ENCODE measurements at places on chromosomes 13 and 19.

- DNase-seq, result no peak
Measured at GRCh38 chr19:4832776-4833175, 1.3 kb upstream of the TICAM1 start.

- no peak for DNase-seq
Measured at GRCh38 chr13:42405665-42406390, 133.9 kb downstream of the AKAP11 start.

DNA sequence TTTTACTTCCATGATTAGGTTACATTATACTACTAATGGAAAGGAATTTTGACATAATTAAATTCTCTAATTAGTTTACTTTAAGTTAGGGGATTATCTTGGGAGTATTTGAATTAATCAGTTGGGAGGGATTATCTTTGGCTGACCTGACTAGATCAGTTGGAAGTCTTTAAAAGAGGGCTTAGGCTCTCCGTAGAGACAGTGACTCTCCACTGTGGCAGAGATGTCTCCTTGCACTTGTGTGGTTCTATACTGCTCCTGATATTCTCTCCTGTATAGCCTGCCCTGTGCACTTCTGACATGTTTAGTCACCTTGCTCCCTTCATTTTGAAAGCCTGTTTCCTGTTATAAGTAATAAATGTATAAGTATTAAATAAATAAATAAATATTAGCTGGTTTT is 1612.3 kb upstream of the PRR20A start:
- no peak for DNase-seq

- DNase-seq, result peak; percentile 20
Measured at GRCh38 chr19:11090997-11091702, 1.9 kb downstream of the LDLR start.

- no peak for DNase-seq
Measured at GRCh38 chr19:49690656-49691242, at the start of gene CPT1C. CPT1C (plus strand) TSS chr19:49691116; CDS start chr19:49692253, 1,137 bp downstream.

GRCh38 chr13:91358387-91358782 is 10.9 kb downstream of the MIR17HG start:
- peak; percentile 51 for DNase-seq

GRCh38 chr19:16303755-16304154 is 20.9 kb upstream of the KLF2 start:
- no peak for DNase-seq

- no peak for DNase-seq
Measured at GRCh38 chr13:26787961-26788360, 27.4 kb upstream of the GPR12 start.

GRCh38 chr13:71417205-71417604 is 449.8 kb downstream of the DACH1 start:
- no peak for DNase-seq

- DNase-seq, result no peak
Measured at GRCh38 chr19:35514282-35514809, 897 bp upstream of the DMKN start.

- peak; percentile 74 for DNase-seq
Measured at GRCh38 chr19:41753159-41753558, 2.2 kb upstream of the CEACAM6 start.

GRCh38 chr13:57408312-57408711 is 223.2 kb upstream of the PCDH17 start:
- DNase-seq, result no peak

DNA sequence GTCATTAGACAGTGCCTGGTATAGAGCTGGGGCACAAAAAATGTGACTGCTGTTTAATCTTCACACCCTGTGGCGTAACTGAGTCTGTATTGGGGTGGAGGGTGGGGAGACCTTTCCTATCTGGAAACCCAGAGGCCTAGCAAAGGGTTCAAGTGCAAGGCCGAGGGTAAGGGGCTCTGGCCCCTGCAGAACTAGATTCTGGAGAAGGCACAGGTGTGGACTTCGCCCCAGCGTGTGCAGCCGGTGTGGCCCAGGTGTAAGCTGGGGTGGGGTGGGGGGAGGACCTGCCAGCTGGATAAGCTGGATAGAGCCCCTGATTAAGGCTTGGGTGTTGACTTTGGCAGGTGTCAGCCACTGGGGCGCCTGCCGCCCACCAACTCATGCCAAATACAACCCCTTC is 1.3 kb downstream of the RAB3D start:
- no peak for DNase-seq

DNA sequence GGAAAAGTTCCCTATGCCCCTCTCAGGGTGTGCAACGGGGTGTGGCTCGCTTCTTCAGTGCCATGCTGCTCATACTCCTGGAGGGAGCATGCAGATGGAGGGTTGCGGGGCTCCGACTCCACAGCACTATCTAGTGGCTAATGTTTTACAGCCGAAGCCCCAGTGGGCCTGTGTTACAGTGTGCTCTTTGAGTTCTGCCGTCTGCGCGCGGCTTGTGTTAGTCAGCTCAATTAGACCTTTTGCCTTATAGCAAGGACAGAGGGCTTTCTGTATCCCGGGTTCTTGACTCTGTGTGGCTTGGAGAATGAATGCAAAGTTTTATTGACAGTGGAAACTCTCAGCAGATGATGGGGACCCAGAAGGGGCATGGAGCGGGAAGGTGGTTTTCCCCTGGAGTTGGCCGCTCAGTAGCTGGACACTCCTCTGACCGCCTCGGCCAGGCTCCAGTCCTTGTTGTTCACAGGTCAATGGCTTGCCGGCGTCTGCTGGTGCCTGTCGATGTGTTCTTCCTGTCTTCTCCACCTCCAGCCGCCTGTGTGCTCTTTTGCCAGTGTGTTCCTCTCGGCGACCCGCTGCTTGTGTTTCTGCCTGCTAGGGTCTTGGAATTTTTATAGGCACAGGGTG is 383.4 kb downstream of the LMO7 start:
- peak; percentile 3 for DNase-seq

- no peak for DNase-seq
Measured at GRCh38 chr13:113066746-113067145, 38.8 kb upstream of the F7 start.

DNA sequence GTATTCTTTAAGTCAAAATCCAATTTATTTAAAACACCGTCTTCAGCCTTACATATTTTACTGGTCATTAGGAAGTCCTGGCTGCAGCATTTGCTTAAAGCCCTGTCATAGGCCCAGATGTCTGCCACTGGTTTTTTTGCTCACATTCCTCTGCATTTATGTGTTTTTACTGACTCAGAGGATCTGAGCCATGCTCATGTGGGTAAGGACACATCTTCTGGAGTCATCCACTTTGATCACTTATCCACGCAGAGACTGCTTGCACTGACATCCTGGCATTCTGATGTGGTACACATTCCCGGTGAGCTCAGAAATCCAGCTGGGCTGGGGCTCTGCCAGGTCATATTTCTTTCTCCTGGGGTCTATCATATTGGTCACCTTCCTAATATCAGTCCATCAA is 531.7 kb upstream of the ARGLU1 start:
- no peak for DNase-seq

- peak; percentile 31 for DNase-seq
Measured at GRCh38 chr13:28161370-28161769, 23.0 kb downstream of the PAN3 start.

DNA sequence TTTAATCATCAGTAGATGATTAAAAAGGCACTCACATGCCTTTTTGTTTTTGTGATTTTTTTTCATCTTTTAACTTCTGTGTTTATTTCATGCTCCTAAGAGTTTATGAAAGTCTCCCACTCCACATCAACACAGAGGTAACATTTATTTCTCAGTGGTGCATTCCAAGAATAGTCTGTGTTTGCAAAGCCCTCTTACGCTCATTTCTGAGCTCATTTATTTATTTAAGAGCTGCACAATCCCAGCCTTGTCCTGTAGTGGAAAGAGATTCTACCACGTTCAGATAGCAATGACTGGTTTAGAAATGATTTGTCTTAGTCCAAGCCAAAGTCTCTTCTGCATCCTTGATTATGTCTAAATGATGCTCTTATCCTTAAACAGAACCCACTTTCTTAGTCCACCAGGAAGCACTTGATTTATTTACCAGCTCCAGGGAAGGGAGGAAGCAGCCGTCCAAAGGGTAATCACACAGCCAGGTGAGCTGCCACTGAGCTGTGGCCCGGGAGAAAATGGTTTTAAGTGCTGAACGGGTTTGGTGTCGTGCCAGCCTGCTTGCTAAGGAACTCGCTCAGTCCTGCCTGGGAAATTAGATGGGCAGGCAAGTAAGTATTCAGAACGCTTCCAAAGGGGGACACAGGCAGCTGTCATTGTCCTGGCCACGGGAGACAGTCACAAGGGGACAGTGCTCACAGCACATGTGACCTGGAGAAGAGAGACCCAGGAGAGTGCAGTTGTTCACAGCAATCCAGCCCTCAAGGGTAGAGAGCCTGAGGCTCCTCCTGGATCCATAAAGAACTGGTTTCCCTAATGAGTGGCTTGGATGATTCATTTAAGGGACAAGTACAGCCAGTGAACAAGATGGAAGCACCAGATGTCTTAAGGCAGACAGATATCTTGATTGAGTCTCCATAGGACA is 131.8 kb upstream of the WASF3 start:
- no peak for DNase-seq

DNA sequence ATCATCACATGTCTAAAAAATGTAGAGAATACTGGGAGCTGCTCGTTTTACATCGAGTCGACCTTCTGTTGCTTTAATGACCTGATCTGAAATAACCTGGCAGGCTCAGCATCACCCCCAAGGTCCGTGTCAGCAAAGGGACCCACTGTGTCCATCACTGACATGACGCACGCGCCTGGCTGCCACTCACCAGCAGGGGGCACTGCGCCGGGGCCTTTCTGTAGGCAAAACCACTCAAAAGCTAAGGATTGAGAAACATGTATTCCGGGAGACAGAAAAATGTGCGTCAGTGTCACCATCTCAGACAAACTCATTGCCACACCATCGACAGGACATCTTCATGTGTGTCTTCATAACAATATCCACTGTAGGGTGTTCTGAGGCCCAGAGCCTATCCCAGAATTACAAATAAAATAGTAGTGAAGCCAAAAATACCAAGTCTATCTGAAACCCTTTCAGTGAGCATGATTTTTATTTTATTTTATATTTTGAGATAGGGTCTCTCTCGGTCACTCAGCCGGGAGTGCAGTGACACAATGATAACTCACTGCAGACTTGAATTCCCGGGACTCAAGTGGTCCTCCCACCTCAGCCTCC is 130.3 kb upstream of the LSM14A start:
- peak; percentile 61 for DNase-seq

DNA sequence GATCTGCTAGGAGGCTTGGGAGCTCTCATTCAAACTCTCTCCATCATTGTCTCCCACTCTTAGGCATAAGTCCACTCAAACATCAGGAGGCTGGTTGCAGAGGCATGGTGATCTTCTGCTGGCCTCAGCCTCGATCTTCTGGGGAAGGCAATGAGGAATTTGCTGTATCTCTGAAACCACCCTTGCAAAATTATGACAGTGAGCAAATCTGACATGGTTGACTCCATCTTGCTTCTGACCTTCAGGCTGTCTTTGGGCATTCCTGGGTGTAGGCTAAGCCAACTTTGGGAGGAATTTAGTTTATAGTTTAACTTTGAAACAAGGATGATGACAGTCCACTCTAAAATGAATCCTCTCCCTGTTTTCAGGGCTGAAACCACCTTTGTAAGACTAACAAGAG is 84.1 kb upstream of the ABCC4 start:
- no peak for DNase-seq

DNA sequence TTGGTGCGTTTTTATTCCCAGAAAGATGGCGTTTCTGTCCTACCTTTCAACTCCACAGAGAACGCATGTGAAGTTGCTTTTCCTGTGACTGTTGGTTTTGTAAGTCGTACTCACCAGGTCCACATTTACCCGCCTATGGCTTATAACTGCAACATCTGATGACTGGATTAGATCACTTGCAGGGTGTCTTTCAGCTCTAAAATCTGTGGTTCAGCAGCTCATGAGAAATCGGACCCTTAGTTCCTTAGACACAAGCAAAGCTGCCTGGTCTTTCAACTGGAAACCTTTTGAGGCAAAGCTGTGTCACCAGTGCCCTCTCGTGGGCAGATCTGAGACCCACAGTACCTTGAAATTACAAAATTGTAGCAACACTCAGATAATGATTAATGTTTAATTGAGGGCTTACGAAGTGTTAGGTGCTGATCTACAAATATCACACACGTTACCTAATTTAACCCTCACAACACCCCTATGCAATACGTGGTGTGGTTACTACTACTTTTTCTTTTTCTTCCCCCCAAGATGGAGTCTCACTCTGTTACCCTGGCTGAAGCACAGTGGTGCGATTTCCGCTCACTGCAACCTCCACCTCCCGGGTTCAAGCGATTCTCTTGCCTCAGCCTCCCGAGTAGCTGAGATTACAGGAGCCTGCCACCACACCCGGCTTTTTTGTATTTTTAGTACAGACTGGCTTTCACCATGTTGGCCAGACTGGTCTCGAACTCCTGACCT is 65.4 kb downstream of the RUBCNL start:
- DNase-seq, result peak; percentile 71

DNA sequence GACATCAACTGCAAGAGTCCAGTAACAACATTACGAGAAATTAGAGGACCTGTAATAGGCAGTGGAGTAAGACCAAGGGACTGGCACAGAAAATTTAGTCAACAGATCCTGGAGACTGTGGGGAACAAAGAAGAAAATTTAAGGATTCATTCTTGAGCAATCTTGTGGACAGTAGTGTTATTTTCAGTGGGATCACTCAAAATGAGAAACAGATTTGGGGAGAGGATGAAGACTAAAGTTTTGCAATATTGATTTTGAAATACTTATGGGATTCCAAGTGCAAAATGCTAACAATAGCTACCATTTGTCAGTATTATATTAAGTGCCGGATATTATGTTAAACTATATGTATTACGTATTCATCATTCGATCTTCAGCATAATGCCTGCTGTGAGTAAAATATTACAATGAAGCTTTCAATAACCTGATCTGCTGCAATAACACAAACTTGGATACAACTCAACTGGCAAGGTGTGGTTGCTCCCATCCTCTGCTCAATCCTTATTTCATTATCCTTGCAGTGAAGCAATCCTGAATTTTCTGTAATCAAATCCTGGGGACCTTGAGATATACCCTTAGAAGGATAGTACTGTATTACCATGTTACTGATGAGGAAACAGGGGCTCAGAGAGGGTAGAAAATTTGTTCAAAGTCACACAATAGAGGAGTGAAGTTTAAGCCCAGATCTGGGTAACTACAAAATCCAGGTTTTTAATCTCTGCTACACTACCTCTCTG is 84.2 kb downstream of the SACS start:
- no peak for DNase-seq

- DNase-seq, result no peak
Measured at GRCh38 chr13:101264931-101265330, 151.4 kb downstream of the NALCN start.

DNA sequence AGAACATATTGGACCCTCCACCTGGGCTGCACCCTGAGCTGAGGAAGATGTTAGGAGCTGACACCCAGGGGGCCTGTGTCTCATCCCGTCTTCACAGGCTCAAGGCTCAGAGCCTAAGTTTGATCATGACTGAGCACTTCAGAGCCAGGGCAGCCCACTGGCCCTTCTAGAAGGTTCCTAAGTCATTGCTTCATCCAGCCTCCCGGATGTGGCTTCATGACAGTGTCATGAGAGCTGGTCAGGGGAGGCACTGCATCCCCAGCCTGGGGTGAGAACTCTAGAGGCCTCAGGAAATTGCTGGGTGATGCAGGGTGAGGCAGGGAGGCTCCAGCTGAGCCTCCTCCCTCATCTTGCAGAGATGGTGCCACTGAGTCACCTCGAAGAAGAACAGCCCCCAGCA is 24.9 kb upstream of the PIK3R2 start:
- no peak for DNase-seq
